ENCODE measurements at places on chromosomes 13 and 19.

- no peak for DNase-seq
Observed at GRCh38 chr13:81394640-81395039, 1053.7 kb upstream of the SPRY2 start.

DNA sequence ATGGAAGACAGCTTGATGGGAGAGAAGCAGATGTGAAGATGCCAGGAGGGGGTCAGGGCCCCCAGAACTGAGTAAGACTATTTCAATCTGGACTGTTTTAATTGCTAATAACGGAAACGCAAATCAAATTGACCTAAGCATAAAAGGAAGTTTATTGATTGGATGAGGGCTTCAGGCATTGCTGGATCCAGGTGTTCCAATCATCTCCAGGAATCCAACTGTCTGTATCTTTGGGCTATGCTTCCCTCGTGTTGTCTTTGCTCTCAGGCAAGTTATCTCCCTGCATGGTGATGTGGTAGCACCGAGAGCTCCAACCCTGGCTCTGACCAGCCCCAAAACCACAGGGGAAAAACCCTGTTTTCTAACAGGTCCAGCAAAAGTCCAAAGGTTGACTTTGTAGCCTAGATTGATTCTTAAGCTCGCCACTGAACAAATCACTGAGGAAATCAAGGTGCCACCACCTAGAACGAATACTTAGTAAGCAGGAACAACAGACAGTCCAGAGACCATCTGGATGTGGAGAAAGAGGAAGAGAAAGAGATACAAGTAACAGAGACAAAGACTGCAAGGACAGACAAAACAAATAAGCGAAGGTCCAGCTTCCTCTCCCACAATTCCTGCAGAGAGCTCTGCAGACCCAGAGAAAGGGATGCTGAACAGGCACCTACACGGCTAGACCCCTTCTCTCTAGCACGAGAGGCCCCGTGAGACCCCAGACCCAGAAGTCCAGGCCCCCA is 1.2 kb upstream of the C19orf81 start:
- no peak for DNase-seq

GRCh38 chr13:89943139-89943538 is 1404.3 kb upstream of the MIR17HG start:
- DNase-seq: no peak

DNA sequence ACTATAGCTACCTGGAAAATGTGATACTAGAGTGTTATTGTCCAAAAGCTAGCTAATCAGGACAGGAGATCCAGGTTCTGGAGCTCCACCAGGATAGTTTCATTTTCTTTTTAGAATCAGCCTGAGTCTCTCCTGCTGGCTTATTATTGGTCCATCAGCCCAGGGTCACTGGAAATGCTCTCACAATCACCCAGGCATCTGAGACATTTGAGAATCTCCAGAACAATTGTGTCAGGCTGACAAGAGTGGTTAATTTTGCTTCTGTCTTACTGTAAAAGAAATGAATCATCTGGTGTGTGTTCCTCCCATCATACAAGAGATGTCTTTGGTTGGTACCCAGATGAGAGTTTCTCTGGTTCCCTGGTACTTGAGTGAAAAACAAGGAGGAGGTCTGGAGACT is 43.6 kb upstream of the ZNF681 start:
- DNase-seq: no peak

- no peak for DNase-seq
Observed at GRCh38 chr19:33349319-33350289, 23.9 kb upstream of the CEBPG start.

GRCh38 chr19:15293781-15294491 is 38.4 kb downstream of the BRD4 start:
- DNase-seq: peak; percentile 42

DNA sequence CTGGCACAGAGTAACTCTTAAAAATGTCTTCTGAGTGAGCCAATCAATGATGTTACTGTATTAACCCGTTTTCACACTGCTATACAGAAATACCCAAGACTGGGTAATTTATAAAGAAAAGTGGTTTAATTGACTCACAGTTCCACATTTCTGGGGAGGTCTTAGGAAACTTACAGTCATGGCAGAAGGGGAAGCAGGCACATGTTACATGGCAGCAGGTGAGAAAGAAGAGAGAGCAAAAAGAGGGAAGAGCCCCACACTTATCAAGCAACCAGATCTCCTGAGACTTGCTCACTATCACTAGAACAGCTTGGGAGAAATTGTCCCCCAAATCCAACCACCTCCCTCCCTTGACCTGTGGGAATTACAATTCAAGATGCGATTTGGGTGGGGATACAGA is 97.6 kb upstream of the MIR17HG start:
- no peak for DNase-seq

GRCh38 chr13:49878682-49879081 is 57.5 kb downstream of the SPRYD7 start:
- no peak for DNase-seq

GRCh38 chr13:59000770-59001169 is 1163.0 kb downstream of the DIAPH3 start:
- DNase-seq: no peak

GRCh38 chr19:46892252-46893179 is 31.7 kb downstream of the ARHGAP35 start:
- DNase-seq: no peak

- DNase-seq: no peak
Observed at GRCh38 chr13:107866941-107867623, 348.3 kb downstream of the LIG4 start.

DNA sequence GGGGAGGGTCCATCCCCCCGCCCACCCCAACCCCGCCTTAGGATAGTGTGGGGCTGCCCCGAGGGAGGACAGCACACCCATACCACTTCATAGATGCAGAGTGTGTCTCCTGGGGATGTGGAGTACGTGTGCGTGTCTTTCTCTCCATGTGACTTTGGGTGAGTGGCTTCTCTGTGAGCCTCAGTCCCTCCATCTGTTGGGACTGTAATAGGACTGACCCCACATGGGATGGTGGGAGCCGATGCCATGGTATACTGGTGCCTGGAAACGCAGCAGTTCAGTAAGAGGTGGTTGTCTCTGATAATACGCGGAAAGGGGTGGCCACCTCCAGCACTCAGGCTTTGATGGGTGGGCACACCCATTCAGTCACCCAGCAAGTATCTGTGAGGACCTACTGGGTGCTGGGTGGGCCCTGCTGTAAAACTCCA is 816 bp upstream of the PRKD2 start:
- peak; percentile 76 for DNase-seq

- DNase-seq: no peak
Observed at GRCh38 chr13:23580684-23581060, 10.5 kb downstream of the TNFRSF19 start.

- DNase-seq: no peak
Observed at GRCh38 chr13:27523346-27524073, 73.1 kb upstream of the MTIF3 start.

DNA sequence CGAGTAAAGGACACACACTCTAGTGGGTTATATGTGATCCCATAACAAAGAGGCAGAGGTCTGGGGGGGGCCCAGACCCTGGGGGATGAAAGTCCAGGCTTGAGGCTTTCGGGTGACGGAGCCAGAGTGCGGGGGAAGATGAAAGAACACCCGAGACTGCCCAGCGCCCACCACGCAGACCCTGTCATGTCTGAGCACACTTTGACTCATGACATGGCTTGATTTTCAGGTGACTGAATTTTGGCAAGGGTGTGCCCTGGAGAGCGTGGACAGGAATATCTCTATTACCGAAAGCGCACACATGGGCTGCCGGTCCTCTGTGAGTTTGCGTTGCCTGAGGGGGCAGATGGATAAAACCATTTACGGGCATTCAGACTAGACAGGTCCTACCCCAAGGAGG is 192.0 kb upstream of the SOX1 start:
- no peak for DNase-seq

DNA sequence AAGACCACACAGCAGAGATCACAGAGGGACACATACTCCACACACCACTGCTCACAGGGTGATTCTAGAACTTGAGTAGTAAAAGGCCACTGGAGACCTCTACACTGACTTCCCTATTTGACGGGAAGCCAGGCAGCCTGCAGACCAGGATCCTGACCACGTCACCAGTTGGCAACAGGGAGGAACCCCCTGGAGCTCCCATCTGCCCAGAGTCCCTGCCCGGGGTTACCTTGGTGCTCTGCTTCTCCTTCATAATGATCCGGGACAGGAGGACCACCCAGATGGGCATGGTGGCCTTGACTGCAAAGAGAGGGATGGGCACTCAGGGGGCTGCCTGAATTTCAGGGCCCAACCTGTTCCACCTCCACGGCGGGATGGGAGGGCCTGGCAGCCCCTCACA is 932 bp downstream of the SLC35E1 start:
- no peak for DNase-seq

DNA sequence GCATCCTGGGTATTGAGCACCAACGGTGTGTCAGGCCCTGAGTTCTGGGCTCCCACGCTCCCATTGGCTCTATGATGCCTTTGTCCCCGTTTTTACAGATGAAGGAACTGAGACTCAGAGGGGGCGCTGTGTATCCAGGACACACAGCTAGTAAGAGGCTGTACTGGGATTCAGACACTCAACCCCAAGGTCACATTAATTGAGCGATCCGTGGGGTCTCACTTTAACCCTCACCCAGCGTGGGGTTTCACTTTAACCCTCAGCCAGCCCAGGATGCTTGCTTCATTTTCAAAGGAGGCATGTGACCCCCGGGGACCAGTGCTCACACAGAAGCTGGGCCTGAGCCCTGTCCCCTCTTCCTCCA is 42.6 kb downstream of the CYP4F22 start:
- DNase-seq: no peak

Measured in hematopoietic multipotent progenitor cell treated with erythropoietin and hydrocortisone succinate and interleukin-3 and kit ligand, for 15 days (in vitro differentiated cells).